ENCODE measurements at places on chromosomes 7 and 10.

DNA sequence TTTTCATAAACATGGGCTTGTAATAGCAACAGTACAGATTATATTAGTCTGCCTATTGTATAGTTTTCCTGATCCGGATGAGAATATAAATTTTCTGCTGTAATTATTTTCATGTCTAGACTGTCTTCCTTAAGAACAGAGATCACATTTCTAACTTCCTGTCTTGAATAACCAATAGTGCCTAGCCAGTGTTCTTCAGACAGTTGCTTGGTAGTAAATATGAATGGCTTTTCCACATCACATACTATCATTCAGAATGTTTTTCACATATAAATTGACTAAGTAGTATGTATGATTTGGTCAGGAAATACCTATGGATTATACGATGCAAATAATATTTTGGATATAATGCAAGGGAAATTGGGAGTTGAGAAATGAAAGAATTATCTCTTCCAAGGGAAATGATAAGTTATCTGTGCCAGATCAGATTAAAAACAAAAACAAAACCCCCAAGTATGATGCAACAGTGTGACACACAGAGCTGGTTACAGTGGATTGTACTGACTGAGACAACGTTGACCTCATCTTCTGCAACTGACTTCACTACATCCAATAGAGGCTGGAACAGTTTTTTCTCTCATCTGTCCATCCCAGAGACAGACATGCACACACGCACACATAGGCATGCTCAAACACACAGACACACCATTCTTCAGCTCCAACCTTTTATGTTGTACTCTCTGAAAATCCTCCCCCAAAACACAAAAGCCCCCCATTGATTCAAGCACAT is 16.4 kb downstream of the ITGA8 start:
- DNase-seq: no peak

DNA sequence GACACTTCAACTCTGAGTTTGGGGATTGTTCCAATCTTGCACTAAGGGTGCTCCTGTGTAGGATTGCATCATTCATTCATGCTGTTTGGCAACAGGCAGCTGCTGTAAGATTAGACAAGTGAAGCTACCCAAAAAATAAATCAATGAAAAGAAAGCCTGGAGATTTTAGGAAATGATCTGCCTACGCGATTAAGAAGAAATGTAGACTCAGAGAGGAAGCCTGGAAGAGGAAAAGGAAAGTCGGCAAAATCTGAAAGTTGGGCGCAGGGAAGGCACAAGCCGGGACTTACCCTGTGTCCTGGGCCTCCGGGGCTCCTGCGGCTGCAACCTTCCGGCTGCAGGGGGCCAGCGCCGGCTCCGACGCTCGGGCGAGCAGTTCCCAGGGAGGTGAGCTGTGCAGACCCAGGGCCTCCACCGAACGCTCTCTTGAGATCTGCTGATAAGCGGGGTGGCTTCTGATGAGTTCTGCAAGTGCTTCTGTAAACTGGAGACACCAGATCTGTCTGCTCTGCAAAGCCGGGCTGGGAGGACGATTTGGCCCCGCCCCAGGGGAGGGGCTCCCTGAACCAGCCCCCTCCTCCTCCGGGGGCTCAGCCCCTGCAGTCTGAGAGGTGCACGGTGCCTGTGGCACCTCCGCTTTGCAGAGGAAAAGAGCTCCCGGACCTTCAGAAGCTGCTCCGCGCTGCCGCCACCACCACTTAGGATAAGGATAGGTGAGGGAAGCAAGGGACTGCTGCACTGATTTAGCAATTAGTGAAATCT is 17.4 kb downstream of the PSPH start:
- DNase-seq: peak; percentile 49

DNA sequence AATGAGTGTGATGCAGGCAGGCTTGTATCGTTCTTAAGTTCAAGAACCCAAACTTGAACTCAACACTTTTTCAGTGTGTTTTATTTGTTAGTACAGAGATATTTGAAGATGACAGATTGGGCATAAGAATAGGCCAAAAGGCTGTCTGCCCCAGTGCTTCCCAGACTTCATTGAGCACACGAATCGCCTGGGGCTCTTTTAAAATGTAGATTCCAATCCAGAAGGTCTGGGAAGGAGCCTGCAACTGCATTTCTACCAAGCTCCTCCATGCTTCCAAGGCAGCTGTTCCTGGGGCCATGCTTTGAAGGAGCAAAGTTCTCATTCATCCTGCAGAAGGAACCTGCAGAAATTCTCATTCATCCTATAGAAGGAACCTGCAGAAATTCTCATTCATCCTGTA is 114.5 kb upstream of the INSYN2A start:
- no peak for DNase-seq

- DNase-seq: no peak
Observed at GRCh38 chr7:146424084-146424483, 307.5 kb downstream of the CNTNAP2 start.

GRCh38 chr7:15049157-15049556 is 146.6 kb upstream of the DGKB start:
- DNase-seq: no peak

GRCh38 chr7:108660465-108660864 is 90.8 kb downstream of the DNAJB9 start:
- no peak for DNase-seq

DNA sequence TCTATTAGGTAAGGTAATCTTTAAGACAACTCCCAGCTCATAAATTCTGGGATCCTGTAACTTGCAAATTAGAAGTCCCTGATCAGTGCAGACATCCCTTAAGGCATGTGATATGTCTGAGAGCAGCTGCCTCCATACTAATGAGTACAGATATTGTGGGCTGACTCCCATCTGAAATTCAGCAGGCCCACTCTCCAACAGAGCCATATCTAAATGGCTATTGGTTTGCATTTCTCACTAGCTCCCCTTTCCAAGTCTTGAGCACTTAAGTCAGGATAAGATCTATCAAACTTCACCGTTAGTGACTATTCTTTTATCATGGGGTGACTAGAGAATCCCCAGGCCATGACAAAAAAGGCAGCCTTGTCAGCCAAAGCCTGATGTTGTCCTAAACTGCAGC is 785.4 kb downstream of the IPMK start:
- DNase-seq: no peak

- no peak for DNase-seq
Observed at GRCh38 chr10:48595539-48595932, 9.3 kb downstream of the ARHGAP22 start.

DNA sequence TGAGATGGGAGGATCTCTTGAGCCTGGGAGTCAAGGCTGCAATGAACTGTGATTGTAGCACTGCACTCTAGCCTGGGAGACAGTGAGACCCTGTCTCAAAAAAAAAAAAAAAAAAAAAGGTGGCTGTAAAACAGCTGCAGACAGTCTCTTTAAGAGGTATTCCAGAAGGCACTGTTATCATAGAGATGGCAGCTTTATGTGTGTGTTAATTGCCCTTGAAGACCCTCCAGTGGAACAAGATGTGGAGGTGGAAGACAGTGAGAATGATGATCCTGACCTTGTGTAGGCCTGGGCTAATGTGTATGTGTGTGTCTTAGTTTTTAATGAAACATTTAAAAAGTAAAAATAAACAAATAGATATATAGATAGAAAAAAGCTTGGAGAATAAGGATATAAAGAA is 66.0 kb downstream of the ZNF487 start:
- no peak for DNase-seq
